ENCODE measurements at places on chromosomes 7 and 10.

DNA sequence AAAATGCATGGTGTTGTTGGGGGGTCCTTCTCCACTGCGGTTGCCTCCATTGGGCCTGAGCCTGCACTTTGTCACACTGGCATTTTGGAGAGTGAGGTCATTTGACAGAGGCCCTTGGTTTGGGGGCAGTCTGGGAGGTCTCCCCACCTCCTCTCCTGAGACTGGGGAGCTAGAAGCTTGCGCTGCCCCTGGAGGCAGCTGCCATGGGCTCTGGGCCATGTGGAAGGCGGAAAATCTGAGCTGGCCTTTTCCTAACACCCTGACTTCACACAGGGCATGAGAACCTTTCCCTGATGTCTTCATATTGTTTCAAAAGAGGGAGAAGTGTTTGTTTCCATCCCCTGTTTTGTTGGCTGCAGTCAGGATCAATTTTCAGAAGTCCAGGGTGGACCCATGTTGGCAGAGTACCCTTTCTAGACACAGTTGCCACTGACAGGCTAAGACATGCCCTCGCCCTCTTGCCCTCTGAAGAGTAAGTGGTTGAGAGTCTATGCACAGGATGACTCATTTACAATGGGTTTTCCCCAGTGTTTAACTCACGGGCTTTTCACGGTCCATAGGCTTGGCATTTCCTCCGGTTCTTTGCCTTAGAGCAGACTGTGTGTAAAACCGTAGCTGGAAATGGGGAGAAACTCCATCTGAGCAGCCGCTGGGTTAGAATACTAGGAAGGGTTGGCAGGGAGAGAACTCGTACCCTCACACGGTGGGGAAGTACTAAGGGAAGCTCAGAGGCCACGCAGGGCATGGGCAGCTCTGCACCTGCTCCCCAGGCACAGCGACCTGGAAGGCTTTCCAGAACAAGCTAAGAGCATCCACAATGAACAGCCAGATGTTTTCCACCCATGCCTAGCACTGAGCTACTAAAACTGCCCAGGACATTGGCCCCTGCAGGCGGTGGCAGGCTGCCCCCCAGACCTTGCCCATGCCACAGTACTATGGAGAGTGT, 655.0 kb downstream of the SDK1 start:
- no peak for DNase-seq
- no peak overlapping the region for H3K4me3 ChIP-seq
- no peaks in the 10 kb centered on the region for H3K4me1 ChIP-seq
- H3K27ac ChIP-seq, result no peak overlapping the region
- no peaks in the 10 kb centered on the region for H3K27me3 ChIP-seq

DNA sequence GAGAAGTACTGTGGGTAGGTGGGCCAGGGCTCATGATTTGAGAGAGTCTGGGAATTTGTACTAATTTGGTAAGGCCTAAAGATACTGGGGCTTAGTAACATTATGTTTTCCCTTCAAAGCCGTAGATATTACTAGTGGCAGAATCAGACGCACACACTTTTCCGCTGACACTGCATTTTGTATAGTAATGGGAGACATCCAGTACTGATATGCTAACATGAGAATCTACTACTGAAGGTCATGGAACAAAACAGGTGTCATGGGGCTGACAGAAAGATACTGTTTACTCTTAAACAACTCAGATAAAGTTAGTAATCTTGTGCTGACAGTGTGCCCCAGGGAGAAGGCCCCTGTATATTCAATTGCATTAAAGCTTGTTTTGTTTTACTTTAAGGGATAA, 11.1 kb upstream of the GIMAP7 start:
- H3K4me1 ChIP-seq, result no peaks in the 10 kb centered on the region
- H3K27ac ChIP-seq, result no peak overlapping the region
- H3K27me3 ChIP-seq, result no peaks in the 10 kb centered on the region

- no peak overlapping the region for H3K4me3 ChIP-seq
- no peak for DNase-seq
- H3K36me3 ChIP-seq, result no peaks in the 10 kb centered on the region
Observed at GRCh38 chr7:142806957-142807356, 36.2 kb downstream of the PRSS2 start.

GRCh38 chr10:74738985-74739567, 87.3 kb upstream of the KAT6B start:
- H3K36me3 ChIP-seq, result no peaks in the 10 kb centered on the region
- H3K4me1 ChIP-seq, result no peaks in the 10 kb centered on the region
- H3K4me3 ChIP-seq, result no peak overlapping the region
- no peak overlapping the region for H3K27ac ChIP-seq
- no peaks in the 10 kb centered on the region for H3K27me3 ChIP-seq

- DNase-seq, result no peak
- H3K36me3 ChIP-seq, result no peaks in the 10 kb centered on the region
- H3K4me1 ChIP-seq, result peaks cover 14% of the 10 kb centered on the region
- peak overlapping the region; percentile 81 for H3K27ac ChIP-seq
- H3K27me3 ChIP-seq, result no peaks in the 10 kb centered on the region
- H3K4me3 ChIP-seq, result peak overlapping the region; percentile 77
Observed at GRCh38 chr7:128790315-128791041, 1.3 kb upstream of the CCDC136 start.

GRCh38 chr10:31977440-31978155, 49.0 kb upstream of the ARHGAP12 start:
- no peaks in the 10 kb centered on the region for H3K4me1 ChIP-seq
- no peak overlapping the region for H3K27ac ChIP-seq

DNA sequence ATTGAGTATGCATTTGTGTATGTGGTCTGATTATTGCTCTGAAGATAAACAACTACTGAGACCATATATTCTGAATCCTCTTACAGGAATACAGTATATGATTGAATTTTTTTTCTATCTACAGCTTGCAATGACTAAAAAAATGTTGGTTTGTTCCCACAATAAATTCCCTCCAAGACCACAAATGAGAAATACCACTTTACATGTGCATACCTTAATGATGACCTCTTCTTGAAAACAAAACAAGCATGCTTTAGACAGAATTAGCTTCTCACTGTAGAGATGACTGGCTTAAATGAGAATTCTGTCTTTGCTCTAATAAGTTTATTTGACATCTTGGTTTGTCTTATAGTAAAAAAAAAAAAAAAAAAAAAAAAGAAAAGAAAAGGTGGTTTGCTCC, 241.5 kb downstream of the PCDH15 start:
- no peaks in the 10 kb centered on the region for H3K36me3 ChIP-seq
- H3K27me3 ChIP-seq, result no peaks in the 10 kb centered on the region
- H3K4me1 ChIP-seq, result no peaks in the 10 kb centered on the region

DNA sequence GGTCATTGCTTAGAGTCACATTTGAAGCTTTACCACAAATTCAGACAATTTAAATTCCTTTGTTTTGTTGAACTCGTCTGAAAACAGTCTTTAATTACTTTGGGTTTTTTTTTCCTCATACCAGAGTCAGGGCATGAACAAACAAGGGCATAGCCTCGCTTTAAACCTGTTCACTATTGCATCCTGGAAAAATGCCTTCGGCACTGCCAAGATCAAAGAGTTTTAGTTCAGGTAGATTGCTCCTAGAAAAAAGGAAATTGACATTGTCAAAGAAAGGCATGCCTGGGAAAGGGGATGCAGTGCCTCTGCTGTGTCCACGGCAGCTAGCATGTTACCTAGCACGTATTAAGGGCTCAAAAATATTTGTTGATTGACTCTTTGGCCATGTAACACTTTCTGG, 235.1 kb downstream of the ARHGAP21 start:
- no peak for DNase-seq
- no peaks in the 10 kb centered on the region for H3K4me1 ChIP-seq
- H3K4me3 ChIP-seq, result no peak overlapping the region
- H3K36me3 ChIP-seq, result no peaks in the 10 kb centered on the region
- no peaks in the 10 kb centered on the region for H3K27me3 ChIP-seq

DNA sequence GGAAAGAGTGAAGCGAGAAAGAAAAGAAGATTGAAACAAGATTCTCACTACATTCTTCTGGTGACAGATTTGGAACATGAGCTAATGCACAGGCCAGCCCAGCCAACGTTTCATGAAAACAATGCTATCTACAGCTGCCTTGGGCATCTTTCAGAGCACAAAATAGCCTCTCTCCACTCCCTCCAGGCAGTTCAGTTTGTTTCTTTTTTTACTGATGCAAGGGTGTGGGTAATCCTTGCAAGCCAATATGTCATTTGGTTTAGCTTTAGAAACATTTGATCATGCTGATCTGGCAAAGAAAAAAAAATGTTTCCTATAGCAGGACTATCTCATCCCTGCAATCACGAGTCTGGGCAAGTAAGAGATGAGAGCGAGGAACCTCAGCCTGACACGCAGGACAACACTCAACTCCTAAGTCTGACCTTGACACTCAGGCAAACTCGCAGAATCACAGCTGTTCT, 35.9 kb downstream of the SVIL start:
- peak overlapping the region; percentile 0 for H3K4me3 ChIP-seq
- H3K27ac ChIP-seq, result peak overlapping the region; percentile 92
- H3K4me1 ChIP-seq, result no peaks in the 10 kb centered on the region
- no peaks in the 10 kb centered on the region for H3K27me3 ChIP-seq
- no peaks in the 10 kb centered on the region for H3K36me3 ChIP-seq

GRCh38 chr10:128922619-128923196, 544.3 kb upstream of the MGMT start:
- no peak for DNase-seq
- peak overlapping the region; percentile 20 for H3K27ac ChIP-seq
- H3K27me3 ChIP-seq, result no peaks in the 10 kb centered on the region
- H3K36me3 ChIP-seq, result no peaks in the 10 kb centered on the region
- peaks cover 3% of the 10 kb centered on the region for H3K4me1 ChIP-seq

GRCh38 chr7:94344826-94345225, 49.9 kb upstream of the COL1A2 start:
- no peak for DNase-seq
- no peaks in the 10 kb centered on the region for H3K36me3 ChIP-seq
- H3K4me3 ChIP-seq, result no peak overlapping the region
- H3K27me3 ChIP-seq, result no peaks in the 10 kb centered on the region
- no peaks in the 10 kb centered on the region for H3K4me1 ChIP-seq

GRCh38 chr7:159031135-159031701, 113.4 kb downstream of the VIPR2 start:
- peak; percentile 52 for DNase-seq
- H3K4me1 ChIP-seq, result no peaks in the 10 kb centered on the region
- no peaks in the 10 kb centered on the region for H3K36me3 ChIP-seq
- H3K27ac ChIP-seq, result peak overlapping the region; percentile 71
- no peaks in the 10 kb centered on the region for H3K27me3 ChIP-seq

- no peak for DNase-seq
- no peaks in the 10 kb centered on the region for H3K36me3 ChIP-seq
- no peaks in the 10 kb centered on the region for H3K4me1 ChIP-seq
- H3K4me3 ChIP-seq, result no peak overlapping the region
Observed at GRCh38 chr10:120047926-120048325, 155.4 kb downstream of the SEC23IP start.

DNA sequence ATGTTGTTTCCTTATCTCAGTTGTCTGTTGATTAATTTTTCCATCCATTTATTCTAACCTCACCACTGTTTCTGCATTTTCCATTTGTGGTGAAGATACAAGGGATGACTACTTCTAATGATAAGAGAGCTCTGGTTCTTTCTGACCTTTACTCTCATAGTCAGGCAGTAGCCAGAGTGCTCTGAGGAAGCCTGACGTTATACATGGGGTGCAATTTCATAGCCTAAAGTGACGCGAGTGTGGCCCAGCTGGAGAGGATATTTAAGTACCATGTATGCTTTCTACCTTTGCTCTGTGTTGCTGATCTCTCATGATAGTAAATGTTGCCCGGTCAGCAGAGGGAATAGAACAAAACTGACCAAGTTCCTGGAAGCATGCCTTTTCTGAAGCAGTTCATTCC, 33.9 kb upstream of the CYCS start:
- DNase-seq, result no peak
- H3K4me1 ChIP-seq, result no peaks in the 10 kb centered on the region
- no peaks in the 10 kb centered on the region for H3K27me3 ChIP-seq
- no peak overlapping the region for H3K27ac ChIP-seq
- no peaks in the 10 kb centered on the region for H3K36me3 ChIP-seq

GRCh38 chr7:107079212-107079940, 34.9 kb downstream of the PRKAR2B start:
- no peaks in the 10 kb centered on the region for H3K36me3 ChIP-seq
- no peak overlapping the region for H3K4me3 ChIP-seq
- H3K27ac ChIP-seq, result no peak overlapping the region
- no peaks in the 10 kb centered on the region for H3K4me1 ChIP-seq
- DNase-seq, result no peak
- no peaks in the 10 kb centered on the region for H3K27me3 ChIP-seq

GRCh38 chr10:113019096-113019495, 69.0 kb downstream of the TCF7L2 start:
- no peak for DNase-seq
- no peaks in the 10 kb centered on the region for H3K27me3 ChIP-seq
- no peak overlapping the region for H3K4me3 ChIP-seq
- H3K27ac ChIP-seq, result no peak overlapping the region

DNA sequence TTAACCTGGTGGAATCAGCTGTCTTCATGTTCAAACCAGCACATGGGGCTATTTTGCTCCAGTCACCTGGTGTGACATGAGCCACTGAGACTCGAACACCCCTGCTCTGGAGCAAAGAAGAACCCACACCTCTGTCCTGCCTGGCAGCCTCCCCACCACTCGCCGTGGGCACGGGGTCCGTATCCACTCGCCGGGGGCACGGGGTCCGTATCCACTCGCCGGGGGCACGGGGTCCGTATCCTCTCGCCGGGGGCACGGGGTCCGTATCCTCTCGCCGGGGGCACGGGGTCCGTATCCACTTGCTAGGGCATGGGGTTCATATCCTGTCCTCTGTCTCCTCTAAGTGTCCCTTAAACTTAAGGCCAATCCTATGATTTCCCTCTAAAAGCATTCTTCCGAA, 558.7 kb downstream of the PTPRN2 start:
- H3K27ac ChIP-seq, result no peak overlapping the region
- no peaks in the 10 kb centered on the region for H3K4me1 ChIP-seq
- H3K36me3 ChIP-seq, result no peaks in the 10 kb centered on the region
- no peak for DNase-seq
- H3K4me3 ChIP-seq, result no peak overlapping the region

DNA sequence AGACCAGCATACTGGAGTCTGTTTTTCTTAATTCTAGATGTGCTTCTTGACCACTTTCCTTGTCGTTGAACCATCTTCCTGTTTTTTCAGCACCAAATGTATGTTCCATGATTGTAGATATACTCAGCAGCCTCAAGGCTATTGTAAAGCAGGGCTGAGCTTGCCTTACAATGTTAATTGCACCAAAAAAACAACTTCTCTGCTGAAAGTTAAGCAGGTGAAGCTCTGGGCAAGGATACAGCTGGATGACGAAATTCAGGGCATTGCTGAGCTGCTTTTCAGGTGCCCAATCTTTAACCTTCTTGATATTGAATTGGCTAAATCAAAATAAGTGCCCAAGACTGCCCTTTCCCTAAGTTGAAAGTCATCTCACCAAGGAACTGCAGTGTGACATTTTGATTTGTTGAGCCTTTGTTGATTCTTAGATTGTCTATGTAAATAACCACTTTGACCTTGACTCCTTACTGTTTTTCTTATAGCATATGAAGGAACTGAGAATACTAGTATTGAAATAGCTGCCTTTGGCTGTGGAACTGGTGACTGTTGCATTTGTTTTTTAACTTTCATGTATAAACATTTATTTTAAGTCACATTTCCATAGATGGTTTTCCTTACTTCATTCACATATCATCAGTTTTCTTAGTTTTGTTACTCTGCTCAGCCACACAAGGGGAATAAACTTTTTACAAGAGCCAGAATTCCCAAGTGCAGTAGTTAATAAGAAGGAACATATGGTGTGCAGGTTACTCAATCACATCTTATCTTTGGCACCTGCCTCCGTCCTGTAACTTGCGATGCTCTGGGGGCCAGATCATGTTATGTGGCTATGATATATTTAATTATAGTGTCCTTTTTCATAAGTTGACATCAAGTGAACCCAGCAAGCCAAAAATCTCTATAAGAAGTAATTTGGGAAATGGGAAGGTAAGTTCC, 3.1 kb downstream of the AHCYL2 start:
- no peaks in the 10 kb centered on the region for H3K36me3 ChIP-seq
- H3K4me1 ChIP-seq, result no peaks in the 10 kb centered on the region
- H3K27me3 ChIP-seq, result no peaks in the 10 kb centered on the region
- no peak overlapping the region for H3K27ac ChIP-seq
- DNase-seq, result no peak
